Stimulated activated CD4-positive, alpha-beta T cell treated with anti-CD3 and anti-CD28 coated beads, TNF-alpha, amount 100 ng/mL, for 48 hours (primary cell): ENCODE measurements at places on chromosomes 16 and 17.

DNA sequence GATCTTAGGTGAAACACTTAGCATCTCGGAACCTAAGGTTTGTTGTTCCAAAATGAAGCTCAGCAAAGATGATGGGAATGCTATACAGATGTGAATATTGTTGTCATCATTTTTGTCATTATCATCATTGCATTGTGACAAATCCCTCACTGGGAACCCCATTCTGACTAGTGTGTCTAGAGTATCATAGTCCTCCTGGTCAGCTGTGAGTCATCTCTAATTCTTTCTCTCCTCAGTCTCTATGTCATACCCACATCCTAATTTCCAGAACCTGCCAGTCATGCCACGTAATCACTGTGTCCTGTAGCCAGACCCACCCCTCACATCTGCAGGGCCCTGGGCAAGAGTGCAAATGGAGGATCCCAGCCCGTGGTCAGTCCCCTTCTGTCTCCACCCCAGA, 60.5 kb upstream of the CLEC3A start:
- no peak for DNase-seq

- DNase-seq = peak; percentile 78
Observed at GRCh38 chr17:82351713-82352488, 7.1 kb upstream of the TEX19 start.

- DNase-seq = no peak
Observed at GRCh38 chr16:15440852-15441251, 6.5 kb downstream of the BMERB1 start.

- DNase-seq = no peak
Observed at GRCh38 chr17:74356646-74357465, 4.8 kb downstream of the BTBD17 start.

DNA sequence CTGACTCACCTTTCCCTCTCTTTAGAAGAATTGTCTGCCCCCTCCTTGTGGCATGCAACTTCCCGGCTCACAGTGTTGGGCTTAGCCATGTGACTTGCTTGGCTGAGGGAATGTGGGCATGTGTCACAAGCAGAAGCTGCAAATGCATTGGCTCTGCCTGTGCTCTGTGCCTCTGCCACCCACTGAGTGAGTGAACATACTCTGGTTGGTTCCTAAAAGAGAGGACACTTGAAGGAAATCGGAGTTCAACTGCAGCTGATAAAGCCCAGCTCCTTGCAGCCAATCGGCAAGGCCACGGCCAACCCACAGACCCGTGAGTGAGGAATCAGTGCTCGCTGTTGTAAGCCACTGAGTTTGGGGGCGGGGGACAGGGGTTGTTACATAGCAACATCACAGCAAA, 10.9 kb upstream of the GINS2 start:
- DNase-seq = no peak

GRCh38 chr16:17019366-17019765, 451.4 kb downstream of the XYLT1 start:
- DNase-seq = no peak

- DNase-seq = no peak
Observed at GRCh38 chr17:55177855-55178217, 86.9 kb upstream of the HLF start.

DNA sequence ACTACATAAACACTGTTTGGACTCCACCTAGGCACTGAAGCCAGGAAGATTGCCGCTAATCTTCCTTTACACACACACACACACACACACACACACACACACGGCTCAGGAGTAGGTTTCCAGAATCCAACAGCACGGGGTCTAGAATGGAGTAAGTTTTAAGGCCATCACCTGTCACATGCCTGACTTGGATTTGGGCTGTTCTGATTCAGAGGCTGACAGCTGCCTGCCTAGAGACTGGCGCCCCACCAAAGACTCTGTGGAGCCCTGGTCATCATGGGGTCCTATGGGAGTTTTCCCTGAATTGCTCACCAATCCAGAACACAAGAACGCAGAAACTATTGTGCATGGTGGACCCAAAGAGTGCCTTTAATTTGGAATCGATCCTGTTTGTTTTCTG, 10.9 kb downstream of the CDRT4 start:
- DNase-seq = no peak

GRCh38 chr16:75233611-75233938, 14.8 kb downstream of the CTRB1 start:
- no peak for DNase-seq

DNA sequence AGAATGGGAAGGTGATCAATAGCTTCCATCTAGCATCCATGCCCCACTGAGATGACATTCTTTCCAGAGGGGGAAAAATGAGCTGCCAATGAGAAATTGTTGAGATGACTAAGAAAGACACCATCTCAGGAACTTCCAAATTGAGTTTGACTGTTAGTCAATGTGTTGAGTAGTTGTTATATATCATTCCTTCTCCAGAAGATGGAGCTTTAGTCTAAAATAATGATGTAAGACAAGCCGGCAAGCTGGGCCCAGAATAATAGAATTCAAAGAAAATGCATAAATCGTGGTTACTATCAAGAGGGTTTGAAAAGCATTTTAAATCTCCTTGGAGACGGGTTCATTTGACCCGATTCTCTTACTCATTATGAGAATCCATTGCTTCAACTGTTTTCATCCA, 71.0 kb upstream of the ATF7IP2 start:
- no peak for DNase-seq
